ENCODE measurements at places on chromosomes 2 and 18.

DNA sequence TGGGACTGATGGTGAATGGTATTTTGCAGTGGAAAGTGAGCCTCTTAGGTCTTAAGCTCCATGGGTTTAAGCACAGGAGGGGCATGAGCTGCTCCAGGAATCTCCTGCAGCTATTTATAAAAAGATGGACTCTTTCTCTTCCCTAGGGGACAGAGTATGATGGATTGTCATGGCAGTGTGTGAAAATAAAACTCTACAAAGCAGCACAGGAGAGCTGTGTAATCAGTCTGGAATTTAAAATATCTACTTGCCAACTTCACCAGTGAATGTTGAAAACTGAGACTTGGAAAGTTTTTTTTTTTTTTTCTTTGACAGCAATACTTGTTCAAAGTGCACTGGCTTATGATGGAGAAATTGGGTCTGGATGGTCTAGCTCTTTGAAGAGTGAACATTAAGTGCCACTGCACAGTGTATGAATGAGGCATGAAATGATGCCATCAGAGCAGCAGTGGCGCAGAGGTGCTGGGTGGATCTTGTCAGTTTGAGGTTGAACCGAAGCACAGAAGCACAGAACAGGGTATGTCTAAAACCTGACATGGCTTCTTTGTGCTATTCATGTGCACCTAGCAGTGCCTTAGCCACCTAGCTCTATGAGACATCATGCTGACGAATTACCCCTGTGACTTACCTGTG lies 245.4 kb downstream of the PTPRM start:
- DNase-seq = no peak

- no peak for DNase-seq
Measured at GRCh38 chr18:2529154-2529553, 42.2 kb downstream of the METTL4 start.

- no peak for DNase-seq
Measured at GRCh38 chr2:168738062-168738461, 64.4 kb upstream of the NOSTRIN start.

GRCh38 chr2:8980096-8980495 lies 23.4 kb downstream of the MBOAT2 start:
- no peak for DNase-seq

DNA sequence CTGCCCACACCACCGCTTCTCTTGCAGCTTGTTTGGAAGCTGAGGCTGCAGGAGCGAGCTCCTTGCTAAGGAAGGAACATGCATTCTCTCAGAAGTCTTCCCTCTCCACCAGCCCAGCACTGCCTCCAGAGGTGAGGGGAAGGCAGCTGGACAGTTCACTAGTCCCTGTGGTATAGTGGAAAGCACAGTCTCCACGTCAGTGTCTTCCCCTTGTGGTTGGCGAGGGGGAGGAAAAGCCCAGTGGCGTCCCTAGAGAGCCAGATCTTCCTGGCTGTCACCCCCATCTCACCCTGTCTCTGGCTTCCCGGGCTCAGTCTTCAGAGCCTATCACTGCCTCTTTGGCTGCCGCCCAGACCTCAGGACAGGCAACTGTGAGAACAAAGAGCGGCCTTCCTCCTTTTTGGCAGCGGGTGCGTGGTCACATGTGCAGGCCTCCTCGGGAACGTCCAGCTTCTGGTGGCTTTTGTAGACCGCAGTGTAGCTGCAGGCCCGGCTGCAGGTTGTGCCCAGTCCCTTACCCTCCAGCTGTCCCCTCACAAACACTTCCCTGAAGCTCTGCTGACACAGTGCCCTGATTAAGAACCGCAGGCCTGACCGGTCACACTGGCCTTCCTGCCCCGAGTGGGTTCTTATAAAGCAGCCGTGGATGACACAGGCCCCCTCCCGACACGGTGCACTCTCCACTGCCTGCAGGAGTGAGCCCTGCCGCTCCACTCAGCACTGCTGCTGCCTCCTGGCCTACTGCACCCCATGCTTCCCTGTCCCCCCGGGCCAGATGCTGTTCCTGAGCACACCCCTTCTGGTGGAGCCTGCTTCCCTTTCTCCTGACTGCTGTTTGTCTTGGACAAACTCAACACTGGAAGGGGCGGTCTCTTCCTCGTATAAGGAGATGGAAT lies 90.9 kb downstream of the RNF144A start:
- DNase-seq = no peak

DNA sequence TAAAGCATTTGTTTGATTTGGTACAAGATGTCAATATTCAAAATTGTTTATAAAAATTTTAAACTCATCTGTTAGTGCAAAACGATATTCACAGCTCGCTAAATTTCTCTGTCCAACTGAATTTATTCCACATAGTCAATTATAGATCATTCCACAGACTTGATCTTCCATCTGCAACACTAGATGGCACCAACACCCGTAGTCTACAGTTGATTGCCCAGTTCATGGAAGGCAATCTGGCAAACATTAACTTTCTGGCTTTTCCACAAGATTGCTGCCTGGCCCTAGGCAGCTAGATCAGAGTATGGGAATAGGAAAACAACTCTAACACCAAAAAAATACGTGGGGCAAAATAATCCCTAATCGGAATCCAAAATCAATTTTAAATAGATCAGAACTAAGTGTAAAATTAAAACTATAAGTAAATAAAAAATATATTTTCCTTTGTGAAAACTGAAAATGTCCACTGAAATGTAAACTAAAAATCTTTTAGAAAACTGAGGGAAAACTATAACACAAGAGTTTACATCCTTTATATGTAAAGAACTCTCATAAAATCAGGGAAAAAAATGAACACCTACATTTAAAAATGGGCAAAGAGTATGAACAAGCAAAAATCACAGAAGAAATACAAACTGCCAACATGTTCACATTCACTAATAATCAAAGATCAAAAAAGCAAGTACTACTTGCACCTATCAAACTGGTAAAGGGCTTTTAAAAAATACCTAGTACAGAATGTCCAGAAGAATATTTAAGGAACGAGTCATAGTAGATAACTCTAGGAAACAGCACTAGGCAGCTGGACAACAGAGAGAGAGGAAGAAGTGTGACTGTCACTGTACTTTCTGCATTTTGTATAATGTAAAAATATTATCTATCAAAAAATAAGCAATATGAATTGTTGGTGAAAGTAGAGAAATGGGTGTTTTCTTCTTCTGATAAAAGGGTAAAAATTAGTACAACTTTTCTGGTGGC lies 35.0 kb downstream of the RTN4 start:
- peak; percentile 9 for DNase-seq

GRCh38 chr2:6827566-6828298 lies 38.0 kb downstream of the CMPK2 start:
- DNase-seq = no peak

DNA sequence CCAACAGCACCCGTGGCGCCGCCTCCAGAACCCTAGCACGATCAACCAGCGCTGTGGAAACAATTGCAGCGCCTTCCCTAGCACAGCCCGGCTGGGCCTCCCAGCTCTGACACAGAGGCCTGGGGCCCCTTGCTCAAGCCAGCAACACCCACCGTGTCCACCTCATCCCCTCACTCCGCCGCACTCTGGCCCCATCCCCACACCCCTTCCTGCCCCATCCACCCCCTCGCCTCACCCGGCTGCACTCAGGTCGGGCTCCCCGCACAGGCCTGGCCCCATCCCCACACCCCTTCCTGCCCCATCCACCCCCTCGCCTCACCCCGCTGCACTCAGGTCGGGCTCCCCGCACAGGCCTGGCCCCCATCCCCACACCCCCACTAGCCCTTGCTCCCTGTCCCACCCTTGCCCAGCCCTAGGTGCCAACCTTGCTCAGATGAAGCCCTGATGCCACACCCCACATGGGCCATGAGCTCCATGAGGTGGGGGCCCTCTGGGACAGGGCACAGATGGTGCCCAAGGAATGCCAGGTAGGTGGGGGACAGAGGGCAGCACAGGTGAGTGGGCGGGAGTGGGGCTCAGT lies 28.7 kb downstream of the KIF1A start:
- no peak for DNase-seq

- DNase-seq = no peak
Measured at GRCh38 chr2:134862069-134862468, 23.7 kb downstream of the ACMSD start.

Data from T-helper 9 cell (primary cell).